Stimulated activated CD8-positive, alpha-beta memory T cell treated with anti-CD3 and anti-CD28 coated beads, Interleukin-7, amount 100 ng/mL, for 1 hour (primary cell): ENCODE measurements at places on chromosomes 1 and 21.

DNA sequence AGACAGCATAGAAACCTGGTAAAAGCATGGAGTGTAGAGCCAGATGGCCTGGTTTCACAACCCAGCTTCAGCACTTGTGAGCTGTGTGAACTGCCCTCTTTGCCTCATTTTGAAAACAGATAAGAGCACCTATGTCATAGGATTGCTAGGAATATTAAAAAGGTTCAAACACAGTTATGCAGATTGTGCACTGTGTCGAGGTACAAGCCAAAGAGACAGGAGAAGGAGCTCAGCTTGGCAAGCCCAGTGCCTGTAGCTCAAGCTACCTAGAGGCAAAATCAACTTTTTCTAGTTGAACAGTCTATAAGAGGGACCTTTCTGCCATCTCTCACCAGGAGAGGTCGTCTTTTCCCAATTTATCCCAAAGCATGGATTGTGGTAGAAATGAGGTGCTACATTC is 5.0 kb downstream of the CHODL start:
- DNase-seq: no peak

DNA sequence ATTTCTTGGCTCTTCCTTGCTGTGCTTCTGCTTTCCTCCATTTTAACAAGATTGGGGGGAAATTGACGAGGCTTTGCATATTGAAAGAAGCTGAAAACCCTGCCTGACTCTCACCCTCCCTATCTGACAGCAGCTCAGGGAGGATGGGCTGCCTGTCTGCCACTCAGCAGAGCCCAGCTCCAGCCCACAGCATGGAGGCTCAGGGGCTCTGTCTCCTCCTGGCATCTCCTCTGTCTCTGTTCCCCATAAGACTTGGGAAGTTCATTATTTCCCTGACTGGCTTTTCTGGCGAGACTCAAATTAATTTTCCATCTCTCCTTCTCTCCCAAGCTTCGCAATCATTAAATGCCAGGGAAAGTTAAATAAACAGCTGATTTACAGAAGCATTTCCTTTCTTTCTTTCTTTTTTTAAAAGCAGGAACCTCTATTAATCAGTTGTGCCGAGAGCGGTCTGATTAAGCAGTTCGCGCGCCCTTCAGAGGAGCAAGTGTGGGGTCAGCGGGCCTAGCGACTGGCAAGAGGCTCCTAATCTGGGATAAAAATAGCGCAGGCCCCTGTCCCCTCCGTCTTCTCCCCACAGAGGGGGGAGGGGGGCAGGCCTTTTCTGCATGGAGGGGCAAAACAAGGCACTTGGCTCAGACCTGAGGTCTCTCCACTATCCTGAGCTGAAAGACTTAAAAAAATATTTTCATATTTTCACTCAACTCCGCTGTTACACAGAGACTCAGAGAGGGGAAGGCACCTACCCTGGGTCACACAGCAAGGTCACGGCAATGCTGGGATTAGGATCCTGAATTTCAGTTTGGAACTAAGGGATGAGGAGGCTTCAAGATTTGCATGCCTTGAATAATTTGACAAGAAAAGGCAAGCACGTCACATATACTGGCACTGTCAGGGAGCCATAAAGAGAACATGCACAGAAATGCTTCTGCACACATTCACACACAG is 170.4 kb downstream of the ACTL8 start:
- DNase-seq: no peak

DNA sequence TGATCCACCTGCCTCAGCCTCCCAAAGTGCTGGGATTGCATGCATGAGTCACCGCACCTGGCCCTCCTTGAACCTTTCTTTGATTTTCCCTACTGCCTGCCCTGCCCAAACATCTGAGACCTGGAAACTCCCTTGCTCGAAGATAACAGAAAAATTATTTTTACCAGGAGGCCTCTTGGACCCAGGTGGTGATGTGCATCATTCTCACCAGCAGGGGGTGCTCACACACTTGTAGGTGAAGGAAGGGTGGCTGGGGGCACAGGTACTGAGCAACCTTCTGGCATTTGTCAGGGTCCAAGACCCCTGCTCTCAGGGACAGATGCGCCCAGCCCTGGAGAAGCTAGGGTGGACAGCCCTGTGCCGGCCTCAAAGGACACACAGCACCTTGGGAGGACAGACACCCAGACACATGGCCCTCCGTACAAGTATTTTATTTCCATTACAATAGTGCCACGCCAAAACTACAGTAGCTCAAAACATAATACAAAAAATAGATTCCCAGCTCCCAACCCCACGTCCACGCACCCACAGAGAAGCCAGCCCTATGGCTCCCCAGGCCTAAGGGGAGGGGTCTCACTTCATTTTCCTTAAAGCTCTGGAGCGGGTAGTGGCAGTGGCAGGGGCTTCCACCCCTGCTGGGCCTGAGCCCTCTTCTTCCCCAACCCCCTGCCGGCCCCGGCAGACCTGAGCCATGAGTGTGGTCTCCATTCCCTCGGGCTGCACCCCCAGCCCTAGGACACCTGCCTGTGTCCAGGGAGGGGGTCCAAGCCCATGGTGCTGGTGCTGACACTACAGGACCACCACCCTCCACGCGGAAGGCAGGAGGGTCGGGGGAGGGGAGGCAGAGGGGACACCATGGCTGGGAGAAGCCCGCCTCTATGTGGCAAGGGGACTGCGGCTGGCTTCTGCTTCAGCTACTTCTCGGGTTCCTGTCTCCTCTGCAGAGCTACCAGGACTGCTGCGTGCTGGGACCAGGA is 40.4 kb upstream of the EIF4G3 start:
- peak; percentile 41 for DNase-seq

- no peak for DNase-seq
These were observed 107.8 kb downstream of the NME7 start for GRCh38 chr1:169259816-169260215.

DNA sequence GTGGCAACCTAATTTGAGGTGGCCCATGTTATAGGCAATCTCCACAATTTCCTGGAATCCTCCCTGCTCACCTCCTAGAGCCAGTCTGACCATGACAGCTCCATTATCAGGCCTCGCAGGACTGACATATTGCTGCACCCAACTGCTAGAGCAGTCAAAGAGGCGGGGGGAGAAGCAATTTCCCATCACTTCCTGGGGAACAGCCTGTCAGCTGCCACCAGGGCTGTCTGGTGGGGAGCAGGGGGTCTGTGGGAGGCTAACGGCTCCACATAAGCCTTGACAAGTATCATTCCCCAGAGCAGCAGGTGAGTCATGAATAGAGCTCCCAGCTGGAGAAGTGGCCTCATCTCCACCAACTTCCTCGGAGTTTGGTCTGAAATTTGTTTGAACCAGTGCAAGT is 322.9 kb downstream of the MATN1 start:
- no peak for DNase-seq

DNA sequence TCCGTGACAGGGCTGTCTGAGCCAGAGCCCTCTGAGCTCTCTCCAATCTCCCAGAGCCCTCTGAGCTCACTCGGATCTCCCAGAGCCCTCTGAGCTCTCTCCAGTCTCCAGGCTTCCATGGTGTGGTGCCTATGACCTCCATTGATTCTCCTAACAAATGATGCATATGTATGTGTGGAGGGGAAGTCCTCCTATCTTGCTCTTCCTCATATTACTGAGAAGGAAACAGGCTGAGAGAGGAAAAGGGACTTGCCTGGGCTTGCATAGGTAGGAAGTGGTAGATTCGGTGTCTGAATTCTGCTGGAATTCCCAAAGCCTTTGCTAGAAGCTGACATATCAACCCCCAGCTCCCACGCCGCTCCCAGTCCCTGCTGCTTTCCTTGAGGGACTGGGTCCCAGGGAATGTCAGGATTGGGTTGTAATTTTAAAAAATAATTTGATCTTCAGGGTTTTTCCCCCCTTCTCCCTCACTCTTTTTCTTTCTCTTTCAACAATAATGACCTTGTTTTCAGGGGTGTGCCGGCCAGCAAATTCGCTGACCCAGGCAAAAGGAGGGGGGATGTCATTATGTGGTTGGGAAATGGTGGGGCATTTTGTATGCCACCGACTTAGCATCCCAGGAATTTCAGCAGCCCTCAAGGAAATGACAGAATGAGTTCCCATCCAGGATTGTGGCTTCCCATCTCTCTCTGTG is 42.3 kb upstream of the RUNX3 start:
- DNase-seq: no peak

DNA sequence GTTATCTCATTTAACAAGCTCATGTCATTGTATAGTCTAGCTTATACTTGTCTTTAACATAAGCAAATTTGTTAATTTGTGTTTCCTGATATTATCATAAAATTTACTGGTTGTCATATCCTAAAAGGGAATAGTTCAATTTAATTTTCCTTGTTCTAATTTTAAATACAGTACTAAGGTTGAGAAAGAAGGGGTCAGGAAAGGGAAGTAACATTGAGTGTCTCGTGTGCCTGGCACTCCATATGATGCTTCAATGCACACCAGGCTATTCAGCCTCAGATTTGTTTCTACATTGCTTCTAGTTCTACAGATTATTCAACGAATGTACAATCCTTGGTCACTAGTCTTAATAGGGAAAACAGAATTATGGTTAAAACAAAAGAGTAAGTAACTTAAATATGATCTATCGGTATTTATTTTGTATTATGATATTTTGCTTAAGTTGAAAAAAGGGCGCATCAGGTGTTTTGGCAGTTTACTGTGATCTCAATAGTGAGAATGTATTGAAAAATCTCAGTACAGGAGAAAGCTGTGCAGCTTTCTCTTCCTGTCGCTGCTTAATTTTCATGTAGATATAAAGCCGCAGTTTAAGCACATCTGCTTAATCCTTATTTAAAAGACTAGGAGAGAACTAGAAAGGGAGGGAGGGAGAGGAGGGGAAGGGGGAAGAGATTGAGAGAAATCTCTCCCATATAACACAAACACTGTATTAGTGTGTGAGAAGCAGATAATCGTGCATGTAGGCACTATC is 13.0 kb downstream of the PTPRC start:
- no peak for DNase-seq

DNA sequence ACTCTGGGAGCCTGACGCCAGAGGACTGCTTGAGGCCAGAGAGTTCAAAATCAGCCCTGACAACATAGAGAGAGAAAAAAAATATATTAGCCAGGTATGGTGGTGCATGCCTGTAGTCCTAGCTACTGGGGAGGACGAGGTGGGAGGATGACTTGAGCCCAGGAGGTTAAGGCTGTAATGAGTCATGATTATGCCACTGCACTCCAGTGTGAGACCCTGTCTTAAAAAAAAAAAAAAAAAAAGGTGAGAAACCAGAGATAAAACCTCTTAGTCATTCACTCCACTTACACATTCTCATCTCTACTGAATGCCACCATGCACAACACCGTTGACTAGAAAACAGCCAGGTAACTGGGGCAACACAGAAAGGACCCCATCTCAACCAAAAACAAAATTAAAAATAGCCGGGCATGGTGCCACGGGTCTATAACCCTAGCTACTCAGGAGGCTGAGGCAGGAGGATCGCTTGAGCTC is 178.1 kb downstream of the SLC45A1 start:
- DNase-seq: no peak

DNA sequence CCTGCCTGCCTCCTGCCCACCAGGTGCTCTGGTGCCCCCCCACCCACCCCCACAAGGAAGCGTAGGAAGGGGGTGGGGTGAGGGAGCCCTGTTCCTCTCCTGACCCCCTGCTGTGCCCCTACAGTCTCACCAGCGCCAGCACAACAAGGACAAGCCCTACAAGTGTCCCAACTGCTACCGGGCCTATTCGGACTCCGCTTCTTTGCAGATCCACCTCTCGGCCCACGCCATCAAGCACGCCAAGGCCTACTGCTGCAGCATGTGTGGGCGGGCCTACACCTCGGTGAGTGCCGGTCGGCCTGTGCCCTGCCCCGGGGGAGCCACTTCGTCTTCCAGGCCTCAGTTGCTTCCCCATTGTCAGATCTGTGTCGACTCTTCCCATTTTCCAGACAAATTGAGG is 25.9 kb downstream of the A3GALT2 start:
- no peak for DNase-seq

GRCh38 chr1:8911416-8912309 is 33.2 kb upstream of the ENO1 start:
- no peak for DNase-seq

DNA sequence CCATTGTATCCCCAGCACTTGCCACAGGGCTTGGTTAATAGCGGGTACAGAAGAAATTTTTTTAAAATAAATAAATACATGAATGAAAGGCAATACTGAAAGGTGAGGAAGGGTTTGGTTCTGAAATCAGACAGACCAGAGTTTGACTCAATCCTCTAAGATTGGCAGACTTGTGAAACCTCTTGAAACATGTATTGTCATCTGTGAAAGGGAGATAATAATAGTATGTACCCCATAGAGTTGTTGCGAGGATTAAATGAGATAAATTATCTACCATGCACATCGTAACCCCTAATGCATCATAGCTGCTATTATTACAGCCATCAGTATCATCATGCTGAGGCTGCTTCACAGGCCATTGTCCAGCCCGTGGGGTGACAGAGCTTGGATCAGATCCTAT is 41.4 kb downstream of the S1PR1 start:
- no peak for DNase-seq

- no peak for DNase-seq
These were observed 23.9 kb downstream of the DNAJC8 start for GRCh38 chr1:28208818-28209441.

DNA sequence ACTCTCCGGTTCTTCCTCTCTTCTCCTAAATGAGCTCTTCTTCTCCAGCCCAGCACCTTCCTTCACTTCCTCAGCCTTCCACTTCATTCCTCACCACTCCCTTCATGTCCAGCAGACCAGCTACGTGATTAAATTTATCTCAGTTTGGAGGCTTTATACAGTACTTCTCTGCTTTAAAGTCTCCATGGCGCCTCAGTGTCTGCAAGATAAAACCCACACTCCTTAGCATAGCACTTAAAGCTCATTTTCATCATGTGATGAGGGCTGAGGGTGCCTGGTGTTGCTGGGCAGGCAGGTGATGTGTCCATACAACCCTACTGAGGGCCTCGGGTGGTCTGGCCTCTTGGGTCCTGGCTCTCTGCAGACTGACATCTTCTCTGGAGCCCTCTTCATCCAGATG is 7.7 kb downstream of the SLC5A9 start:
- no peak for DNase-seq

DNA sequence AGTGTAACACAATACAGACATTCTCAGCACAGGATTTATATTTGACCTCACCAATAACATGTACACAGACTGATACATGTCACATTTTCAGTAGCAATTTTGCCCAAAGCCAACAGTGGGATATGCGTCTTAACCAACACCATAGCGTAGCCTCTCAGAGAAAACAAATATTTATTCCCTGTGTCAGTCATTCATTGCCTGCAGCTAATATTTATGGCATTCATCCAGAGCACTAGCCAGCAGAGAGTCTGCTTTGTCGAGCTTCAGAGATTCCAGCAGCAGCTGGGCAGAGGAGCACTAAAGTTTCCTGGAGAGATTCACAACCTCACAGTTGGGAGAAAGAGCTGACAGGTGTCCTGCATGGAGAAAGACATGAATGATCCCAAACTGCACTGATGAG is 400.7 kb upstream of the DAB1 start:
- no peak for DNase-seq

DNA sequence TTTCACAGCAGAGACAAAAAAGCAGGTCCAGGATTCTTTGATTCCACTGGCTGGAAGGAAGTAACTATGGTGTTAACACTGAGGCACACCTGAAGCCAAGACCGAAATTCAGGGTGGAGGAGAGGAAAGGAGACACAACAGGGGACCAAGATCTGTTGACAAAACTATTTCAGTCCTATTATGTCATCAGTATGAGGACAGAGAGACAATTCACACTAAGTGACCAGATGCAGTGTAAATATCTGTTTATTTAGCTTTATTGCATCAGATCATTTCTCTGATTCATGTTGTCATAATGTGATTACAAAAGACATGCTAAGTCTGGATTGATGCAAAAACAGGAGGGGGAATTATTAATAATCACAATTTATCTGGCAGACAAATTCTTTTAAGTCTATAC is 118.8 kb downstream of the SIPA1L2 start:
- DNase-seq: no peak

- no peak for DNase-seq
These were observed 42.0 kb upstream of the MTF1 start for GRCh38 chr1:37901191-37901892.
